MCF 10A (cell line): ENCODE measurements at places on chromosomes 16 and 17.
A peak's percentile ranks its signal among the peaks of the same experiment; 100 is the strongest.

DNA sequence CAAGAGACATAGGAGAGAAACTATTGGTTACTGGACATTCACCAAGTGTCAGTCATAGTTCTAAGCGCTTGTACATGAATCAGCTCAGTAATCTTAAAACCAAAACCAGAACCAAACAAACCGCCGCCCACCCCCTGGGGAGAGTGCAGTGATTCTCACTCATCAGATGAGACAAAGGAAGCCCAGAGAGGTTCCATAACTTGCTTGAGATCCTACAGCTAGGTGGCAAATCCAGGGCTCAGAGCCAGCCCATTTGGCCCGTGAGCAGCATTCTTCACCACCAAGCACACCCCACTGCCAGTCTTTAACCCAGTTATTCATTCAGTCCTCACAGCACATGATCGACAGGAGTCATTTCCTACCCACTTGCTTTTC, 37.2 kb upstream of the RGS9 start:
- H3K4me3 ChIP-seq, result peak overlapping the region; percentile 66
- peaks cover 28% of the 10 kb centered on the region for H3K4me1 ChIP-seq
- peak overlapping the region; percentile 68 for H3K27ac ChIP-seq

- H3K4me3 ChIP-seq, result no peak within 1 kb of the TSS
- DNase-seq, result no peak
- no peak within 1 kb of the TSS for H3K27ac ChIP-seq
- H3K27me3 ChIP-seq, result no peaks in the 10 kb centered on the region
These were observed at the start of gene GAS7 for GRCh38 chr17:10198509-10199249. TSS of gene GAS7 (minus strand) at chr17:10198606.

- no peaks in the 10 kb centered on the region for H3K36me3 ChIP-seq
- H3K27me3 ChIP-seq, result no peaks in the 10 kb centered on the region
- H3K4me1 ChIP-seq, result peaks cover 10% of the 10 kb centered on the region
- no peak overlapping the region for H3K4me3 ChIP-seq
These were observed 11.8 kb downstream of the CNGB1 start for GRCh38 chr16:57959121-57959520.

GRCh38 chr17:74558882-74559519, 8.3 kb downstream of the CD300H start:
- no peak overlapping the region for H3K27ac ChIP-seq
- DNase-seq, result no peak
- no peak overlapping the region for H3K4me3 ChIP-seq
- no peaks in the 10 kb centered on the region for H3K36me3 ChIP-seq

- no peaks in the 10 kb centered on the region for H3K4me1 ChIP-seq
- peaks cover 46% of the 10 kb centered on the region for H3K27me3 ChIP-seq
- no peak overlapping the region for H3K27ac ChIP-seq
- no peak overlapping the region for H3K4me3 ChIP-seq
- no peaks in the 10 kb centered on the region for H3K36me3 ChIP-seq
- DNase-seq, result no peak
These were observed 193.0 kb downstream of the IRF8 start for GRCh38 chr16:86091976-86092375.

DNA sequence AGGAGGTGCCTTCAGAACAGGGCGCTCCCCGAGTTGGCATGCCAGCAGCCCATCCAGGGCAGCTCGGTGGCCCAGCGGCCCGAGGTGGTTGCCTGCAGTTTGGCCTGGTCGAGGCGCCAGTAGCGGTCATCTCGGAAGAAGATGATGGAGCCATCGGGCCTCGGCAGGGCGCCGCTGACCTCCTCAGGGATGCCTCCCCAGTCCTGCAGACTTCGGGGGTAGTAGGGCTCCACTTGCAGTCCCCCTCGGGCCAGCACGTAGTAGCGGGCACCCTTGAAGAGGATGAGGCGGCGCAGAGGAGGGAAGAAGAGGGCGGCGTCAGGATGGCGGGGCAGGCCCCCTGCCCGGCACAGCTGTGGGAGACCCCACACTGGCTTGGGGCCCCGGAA, 5.8 kb downstream of the C17orf50 start:
- peaks cover 13% of the 10 kb centered on the region for H3K4me1 ChIP-seq
- no peak overlapping the region for H3K4me3 ChIP-seq
- peaks cover 14% of the 10 kb centered on the region for H3K36me3 ChIP-seq
- DNase-seq, result no peak
- H3K27ac ChIP-seq, result no peak overlapping the region
